T-cell (primary cell): ENCODE measurements at places on chromosomes 11 and 22. TPM values are rescaled to one million over a fixed set of nuclear protein-coding genes. Genes with fewer than 3 reads are reported as not detected.
A peak's percentile ranks its signal among the peaks of the same experiment; 100 is the strongest.

Gene TMEM45B
- total RNA-seq: 14.3 TPM

Gene DDIAS
- 1.3 TPM for total RNA-seq

Gene WNT7B
- total RNA-seq: not detected

Gene BAIAP2L2
- total RNA-seq: 4.4 TPM

Gene C11orf16
- not detected for total RNA-seq

Gene GLB1L3
- 1.3 TPM for total RNA-seq

Gene KREMEN1
- 0.25 TPM for total RNA-seq

Gene OR52N4
- 2.3 TPM for total RNA-seq

Gene KDM4D
- 0.54 TPM for total RNA-seq

Gene CHRNA10
- 1.2 TPM for total RNA-seq

Gene FCHSD2
- total RNA-seq: 50.9 TPM

Gene CCDC87
- 0.65 TPM for total RNA-seq

Gene NAALADL1
- total RNA-seq: 26.1 TPM

Gene KCNE3
- total RNA-seq: not detected

DNA sequence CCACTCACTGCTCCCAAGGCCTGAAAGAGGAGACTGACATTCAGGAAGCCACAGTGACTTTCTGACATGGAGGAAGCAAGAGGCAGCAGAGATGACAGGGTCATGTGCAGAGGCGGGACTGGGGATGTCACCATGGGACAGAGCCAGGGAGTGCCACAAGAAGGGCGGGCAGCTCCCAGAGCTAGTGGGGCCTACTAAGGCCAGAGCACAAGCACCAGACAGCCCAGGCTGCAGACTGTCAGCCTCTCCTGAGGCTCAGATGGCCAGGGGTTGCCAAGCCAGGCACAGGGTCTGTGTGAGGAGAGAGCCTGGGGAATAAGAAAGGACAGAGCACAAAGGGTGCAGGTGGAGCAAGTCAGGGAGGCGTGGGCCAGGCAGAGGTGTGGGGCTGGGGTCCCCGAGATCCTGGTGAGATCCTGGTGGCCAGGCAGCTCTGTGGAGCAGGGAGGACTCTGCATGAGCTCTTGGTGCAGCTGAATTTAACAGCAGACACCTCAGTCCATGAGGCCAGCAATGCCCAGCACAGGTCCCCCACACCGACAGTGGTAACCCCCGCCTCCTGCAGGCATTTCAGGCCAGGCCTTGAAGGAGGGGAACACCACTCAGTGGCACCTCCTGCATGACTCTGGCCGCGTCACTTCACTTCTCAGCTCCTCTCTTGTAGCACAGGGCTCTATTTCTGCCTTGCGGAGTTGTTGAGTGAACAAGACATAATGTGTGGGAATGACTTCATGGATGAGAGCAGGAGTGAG, 52.3 kb downstream of the SGSM3 start:
- no peak for DNase-seq
- no peak overlapping the region for H3K27ac ChIP-seq
- peaks cover 24% of the 10 kb centered on the region for H3K4me1 ChIP-seq
- no peaks in the 10 kb centered on the region for H3K27me3 ChIP-seq

- no peak overlapping the region for H3K27ac ChIP-seq
- peaks cover 4% of the 10 kb centered on the region for H3K4me1 ChIP-seq
- H3K4me3 ChIP-seq: no peak overlapping the region
These were observed 1.0 kb upstream of the SEC14L4 start for GRCh38 chr22:30506507-30506968.

- DNase-seq: no peak
- no peaks in the 10 kb centered on the region for H3K36me3 ChIP-seq
- H3K4me1 ChIP-seq: no peaks in the 10 kb centered on the region
- H3K27me3 ChIP-seq: peaks cover 6% of the 10 kb centered on the region
These were observed 250.2 kb downstream of the MN1 start for GRCh38 chr22:27551402-27551801.

- H3K36me3 ChIP-seq: peaks cover 2% of the 10 kb centered on the region
- H3K4me1 ChIP-seq: no peaks in the 10 kb centered on the region
- H3K27ac ChIP-seq: no peak overlapping the region
- DNase-seq: no peak
These were observed 9.0 kb upstream of the COMT start for GRCh38 chr22:19932367-19933206.

GRCh38 chr11:61120706-61121191, 18.5 kb downstream of the CD5 start:
- H3K4me3 ChIP-seq: peak overlapping the region; percentile 42
- no peaks in the 10 kb centered on the region for H3K27me3 ChIP-seq
- peaks cover 25% of the 10 kb centered on the region for H3K36me3 ChIP-seq
- H3K4me1 ChIP-seq: peaks cover 27% of the 10 kb centered on the region
- DNase-seq: peak; percentile 76

DNA sequence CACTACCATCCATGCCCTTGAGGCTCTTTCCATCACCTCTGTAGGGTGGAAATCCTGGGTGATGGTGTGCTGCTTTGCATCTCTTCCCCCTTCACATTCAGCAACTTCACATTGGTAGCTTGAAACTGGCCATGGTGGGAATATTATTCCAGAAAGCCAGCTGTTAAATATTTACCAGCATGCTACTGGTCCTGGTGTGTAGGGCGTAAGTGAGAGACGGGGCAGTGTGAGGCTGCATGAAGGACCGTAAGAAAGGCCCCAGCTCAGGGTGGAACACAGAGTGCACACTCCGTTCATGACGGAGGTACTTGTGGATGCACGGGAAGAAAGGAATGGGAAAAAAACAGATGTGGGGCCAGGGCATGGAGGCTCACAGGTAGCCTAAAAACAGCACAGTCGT, 121.3 kb downstream of the PKNOX2 start:
- no peaks in the 10 kb centered on the region for H3K36me3 ChIP-seq
- no peak overlapping the region for H3K4me3 ChIP-seq
- no peaks in the 10 kb centered on the region for H3K4me1 ChIP-seq
- no peaks in the 10 kb centered on the region for H3K27me3 ChIP-seq

GRCh38 chr11:86741839-86742805, 58.2 kb upstream of the PRSS23 start:
- no peaks in the 10 kb centered on the region for H3K36me3 ChIP-seq
- DNase-seq: no peak
- H3K27ac ChIP-seq: no peak overlapping the region
- no peaks in the 10 kb centered on the region for H3K27me3 ChIP-seq
- no peaks in the 10 kb centered on the region for H3K4me1 ChIP-seq

DNA sequence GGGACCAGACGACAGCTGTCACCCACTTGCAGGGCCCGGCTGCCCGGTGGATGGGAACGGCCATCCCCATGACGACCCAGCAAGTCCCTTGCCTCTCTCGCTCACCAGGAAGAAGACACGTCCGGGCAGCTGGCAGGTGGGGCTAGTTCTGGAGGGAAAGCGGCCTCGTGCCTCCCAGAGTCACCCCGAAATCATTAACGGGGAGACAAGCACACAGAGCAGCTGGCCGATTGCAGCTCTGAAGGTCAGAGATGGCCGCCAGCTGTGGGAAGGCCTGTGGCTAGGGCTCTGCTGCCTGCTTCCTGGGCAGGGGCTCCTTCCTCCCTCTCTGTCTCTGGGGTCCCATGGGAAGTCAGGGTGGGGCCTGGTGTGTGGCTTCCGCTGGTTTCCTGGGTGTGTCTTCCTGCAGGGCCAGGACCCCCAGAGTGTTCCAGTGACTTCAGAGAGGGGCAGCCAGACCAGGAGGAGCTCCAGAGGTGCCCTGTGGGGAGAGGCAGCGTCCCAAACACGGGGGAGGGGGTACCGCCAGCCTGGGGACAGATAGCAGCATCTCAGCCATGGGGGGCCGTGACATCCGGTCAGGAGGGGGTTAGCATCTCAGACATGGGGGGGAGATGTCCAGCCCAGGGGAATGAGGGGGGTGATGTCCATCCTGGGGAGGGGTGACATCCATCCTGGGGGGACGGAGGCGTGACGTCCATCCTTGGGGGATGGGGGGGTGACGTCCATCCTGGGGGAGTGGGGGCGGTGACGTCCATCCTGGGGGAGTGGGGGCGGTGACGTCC, 114.9 kb downstream of the KCNQ1 start:
- DNase-seq: no peak
- no peaks in the 10 kb centered on the region for H3K36me3 ChIP-seq
- no peaks in the 10 kb centered on the region for H3K27me3 ChIP-seq
- H3K27ac ChIP-seq: no peak overlapping the region

- no peak for DNase-seq
- no peak overlapping the region for H3K27ac ChIP-seq
- H3K4me3 ChIP-seq: no peak overlapping the region
- H3K36me3 ChIP-seq: peaks cover 10% of the 10 kb centered on the region
- peaks cover 7% of the 10 kb centered on the region for H3K27me3 ChIP-seq
These were observed 10.5 kb downstream of the SLC16A8 start for GRCh38 chr22:38073150-38074130.

DNA sequence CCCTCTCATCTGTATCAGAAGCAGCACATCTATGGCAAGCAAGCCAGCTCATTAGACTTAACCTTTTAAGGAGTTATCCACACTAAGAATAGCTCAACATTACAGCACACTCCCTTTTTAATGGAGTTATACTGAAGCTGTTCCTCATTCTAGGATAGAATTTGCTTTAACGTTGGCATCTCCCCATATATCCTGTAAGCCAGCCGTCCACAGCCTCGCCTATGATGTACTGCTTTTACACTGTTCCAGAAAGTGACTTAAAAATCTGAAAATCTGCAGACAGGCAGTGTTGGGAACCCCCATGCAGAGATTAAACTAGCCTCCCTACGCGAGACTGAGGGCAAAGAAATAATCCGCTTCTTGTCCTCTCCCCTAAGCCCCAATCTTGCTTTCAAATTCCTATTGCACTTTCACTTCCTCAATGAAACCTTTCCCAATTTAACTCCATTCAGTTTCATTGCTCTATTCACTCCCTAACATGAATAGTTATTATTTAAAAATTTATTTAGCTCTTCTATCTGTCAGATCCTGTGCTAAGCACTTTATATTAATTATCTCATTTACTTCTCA, 225.0 kb downstream of the BLID start:
- no peaks in the 10 kb centered on the region for H3K4me1 ChIP-seq
- no peak overlapping the region for H3K27ac ChIP-seq
- no peaks in the 10 kb centered on the region for H3K27me3 ChIP-seq
- no peak for DNase-seq

DNA sequence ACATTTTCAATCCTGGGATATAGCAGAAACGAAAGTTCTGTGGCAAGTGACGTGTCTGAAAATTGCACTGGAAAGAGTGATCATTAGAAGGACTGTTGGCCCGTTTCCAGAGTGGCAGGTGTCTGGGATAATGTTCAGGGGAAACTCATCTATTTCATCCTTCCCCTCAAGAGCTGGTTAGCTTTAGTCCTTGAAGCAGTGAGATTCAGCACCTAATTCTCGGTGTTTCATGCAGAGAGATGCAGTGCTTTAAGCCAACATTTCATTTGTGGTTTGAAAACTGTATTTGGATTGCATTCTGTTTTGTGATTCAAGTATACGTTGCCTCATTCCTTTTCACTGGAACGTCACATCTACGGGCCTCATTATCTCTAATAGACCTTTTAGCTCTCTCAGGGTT, 205.0 kb upstream of the RAG2 start:
- no peaks in the 10 kb centered on the region for H3K36me3 ChIP-seq
- no peak for DNase-seq
- H3K27ac ChIP-seq: no peak overlapping the region
- no peak overlapping the region for H3K4me3 ChIP-seq
- no peaks in the 10 kb centered on the region for H3K27me3 ChIP-seq

GRCh38 chr22:22462813-22463567, 45.6 kb downstream of the ZNF280B start:
- H3K36me3 ChIP-seq: no peaks in the 10 kb centered on the region
- H3K4me1 ChIP-seq: peaks cover 5% of the 10 kb centered on the region
- DNase-seq: no peak
- H3K27me3 ChIP-seq: peaks cover 33% of the 10 kb centered on the region
- no peak overlapping the region for H3K27ac ChIP-seq
- no peak overlapping the region for H3K4me3 ChIP-seq

- peaks cover 15% of the 10 kb centered on the region for H3K36me3 ChIP-seq
- no peak overlapping the region for H3K4me3 ChIP-seq
- H3K27me3 ChIP-seq: no peaks in the 10 kb centered on the region
These were observed 23.4 kb upstream of the CLNS1A start for GRCh38 chr11:77660947-77661346.

GRCh38 chr11:114157476-114158050, 98.1 kb downstream of the ZBTB16 start:
- H3K4me1 ChIP-seq: peaks cover 56% of the 10 kb centered on the region
- H3K27me3 ChIP-seq: no peaks in the 10 kb centered on the region
- no peak overlapping the region for H3K27ac ChIP-seq
- no peaks in the 10 kb centered on the region for H3K36me3 ChIP-seq
- DNase-seq: no peak

GRCh38 chr11:14304601-14305000, 54.4 kb downstream of the RRAS2 start:
- H3K4me1 ChIP-seq: no peaks in the 10 kb centered on the region
- H3K4me3 ChIP-seq: no peak overlapping the region
- no peaks in the 10 kb centered on the region for H3K36me3 ChIP-seq
- no peak for DNase-seq
- no peak overlapping the region for H3K27ac ChIP-seq

DNA sequence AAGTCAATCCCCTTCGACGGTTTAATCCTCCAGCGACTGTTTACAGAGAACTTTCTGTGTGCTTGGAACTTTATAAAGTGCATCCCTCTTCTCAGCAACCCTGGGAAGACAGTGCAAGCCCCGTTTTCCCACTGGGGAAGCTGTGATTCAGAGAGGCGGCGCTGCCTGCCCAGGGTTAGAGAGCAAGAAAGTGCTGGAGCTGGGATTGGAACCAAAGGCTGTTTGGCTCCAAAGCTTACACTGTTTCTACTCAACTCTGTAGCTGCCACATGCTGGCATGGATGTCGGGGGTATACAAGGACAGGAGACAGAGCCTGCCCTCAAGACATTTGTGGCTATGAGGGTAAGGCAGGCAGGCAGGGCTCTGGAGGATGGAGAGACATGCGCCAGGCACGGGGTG, 13.0 kb downstream of the FBLN1 start:
- H3K36me3 ChIP-seq: no peaks in the 10 kb centered on the region
- no peaks in the 10 kb centered on the region for H3K4me1 ChIP-seq
- H3K4me3 ChIP-seq: no peak overlapping the region
- DNase-seq: no peak

- no peak for DNase-seq
- H3K27ac ChIP-seq: no peak overlapping the region
- H3K4me1 ChIP-seq: no peaks in the 10 kb centered on the region
- no peaks in the 10 kb centered on the region for H3K27me3 ChIP-seq
- no peaks in the 10 kb centered on the region for H3K36me3 ChIP-seq
These were observed 9.0 kb downstream of the OR6M1 start for GRCh38 chr11:123797114-123797513.

DNA sequence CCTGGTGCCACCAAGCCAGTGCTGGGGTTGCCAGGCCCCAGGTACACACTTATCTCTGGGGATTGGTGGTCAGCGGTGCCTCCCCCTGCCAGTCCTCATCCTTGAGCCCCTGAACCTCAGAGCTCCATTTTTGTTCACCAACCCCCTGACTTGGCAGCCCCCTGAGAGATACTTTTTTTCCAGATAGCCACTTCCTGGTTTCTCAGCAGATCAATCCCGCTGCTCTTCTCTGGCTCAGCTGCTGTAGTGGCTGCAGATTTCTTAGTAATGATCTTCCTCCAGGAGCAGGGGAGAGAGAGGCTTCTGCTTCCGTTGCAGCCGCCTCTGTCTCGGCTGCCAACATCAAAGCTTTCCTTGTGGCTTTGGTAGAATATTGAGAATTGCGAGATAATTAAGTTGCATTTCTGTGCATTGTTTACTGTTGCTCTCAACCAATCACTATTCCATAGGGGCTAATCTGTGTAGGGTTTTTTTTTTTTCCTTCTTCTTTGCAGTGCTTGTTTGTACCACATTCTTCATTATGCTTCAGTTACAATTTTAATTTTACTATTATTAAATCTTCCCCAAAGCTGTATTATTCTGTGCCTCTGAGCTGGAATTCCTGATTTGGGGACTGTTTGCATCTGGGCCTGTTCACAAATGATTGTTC, 92.1 kb downstream of the PKNOX2 start:
- no peaks in the 10 kb centered on the region for H3K36me3 ChIP-seq
- no peak for DNase-seq
- H3K4me3 ChIP-seq: no peak overlapping the region
- no peak overlapping the region for H3K27ac ChIP-seq
- H3K27me3 ChIP-seq: peaks cover 2% of the 10 kb centered on the region
- no peaks in the 10 kb centered on the region for H3K4me1 ChIP-seq
